ENCODE measurements at places on chromosomes 5 and 9. TPM values are rescaled to one million over a fixed set of nuclear protein-coding genes. Genes with fewer than 3 reads are reported as not detected.

FYB1 gene
- polyA plus RNA-seq: 254 TPM

PCDHA5 gene
- polyA plus RNA-seq: not detected

MARCOL gene
- polyA plus RNA-seq: not detected

RNF183 gene
- polyA plus RNA-seq: not detected

KIF12 gene
- polyA plus RNA-seq: not detected

NEUROG1 gene
- polyA plus RNA-seq: not detected

PTAR1 gene
- 16.7 TPM for polyA plus RNA-seq

EGFL7 gene
- polyA plus RNA-seq: not detected

FAM120A gene
- 11.4 TPM for polyA plus RNA-seq

SFXN1 gene
- polyA plus RNA-seq: 80.3 TPM

GOLM1 gene
- polyA plus RNA-seq: 0.38 TPM

MSX2 gene
- polyA plus RNA-seq: not detected

NMUR2 gene
- polyA plus RNA-seq: not detected

FBP2 gene
- polyA plus RNA-seq: not detected

SLC2A6 gene
- 1.9 TPM for polyA plus RNA-seq

EIF4E1B gene
- not detected for polyA plus RNA-seq

CPEB4 gene
- polyA plus RNA-seq: 4.7 TPM

PCDHA12 gene
- not detected for polyA plus RNA-seq

AFAP1L1 gene
- polyA plus RNA-seq: not detected

All from CD4-positive, CD25-positive, alpha-beta regulatory T cell (primary cell).